T-helper 17 cell (primary cell): ENCODE measurements at places on chromosomes 12 and 14. TPM values are rescaled to one million over a fixed set of nuclear protein-coding genes. Genes with fewer than 3 reads are reported as not detected.

DNA sequence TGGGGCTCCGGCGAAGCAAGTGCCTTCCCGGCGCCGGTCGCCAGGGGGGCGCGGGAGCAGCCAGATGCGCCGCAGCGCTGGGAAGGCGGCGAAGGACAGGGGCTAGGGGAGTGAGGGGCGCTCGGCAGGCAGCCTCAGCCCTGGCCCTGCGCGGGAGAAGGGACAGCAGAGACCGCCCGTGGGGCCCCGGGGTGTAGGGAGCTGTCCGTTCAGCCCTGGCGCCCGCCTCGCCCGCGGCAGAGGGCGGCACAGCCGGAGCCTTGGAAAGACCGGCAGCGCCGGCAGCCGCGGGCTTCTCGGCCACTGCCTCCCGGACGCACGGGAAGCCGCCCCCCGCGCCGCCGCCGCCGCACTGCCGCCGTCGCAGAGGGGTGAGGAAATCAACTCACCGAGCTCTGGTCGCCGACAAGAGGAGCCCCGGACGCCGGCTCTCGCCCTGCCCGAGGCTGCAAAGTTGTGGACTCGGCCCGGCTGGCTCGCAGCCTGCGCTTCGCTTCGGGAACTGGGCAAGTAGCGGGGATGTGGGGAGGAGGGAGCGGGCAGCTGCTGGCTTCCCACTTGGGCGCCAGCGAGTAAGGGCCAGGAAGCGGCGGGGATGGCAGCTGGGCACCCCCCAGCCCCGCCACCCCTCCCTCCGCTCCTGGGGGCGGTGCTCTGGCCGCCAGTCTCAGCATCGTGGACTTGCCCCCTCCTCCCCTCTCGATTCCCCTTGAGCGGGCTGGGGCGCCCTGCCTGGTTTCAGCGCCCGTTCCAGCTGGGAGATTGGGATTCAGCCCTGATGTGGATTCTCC lies at the start of gene ZDHHC22:
TSS of gene ZDHHC22 (minus strand) at position 578 of the 791 bp plus-strand sequence. CDS start 2,053 bp downstream, outside the sequence.
- DNase-seq: no peak

- DNase-seq: no peak
These were observed 25.4 kb upstream of the PWP1 start for GRCh38 chr12:107660235-107660634.

- no peak for DNase-seq
These were observed 553 bp downstream of the CNPY2 start for GRCh38 chr12:56315249-56315621.

GRCh38 chr14:51516706-51517395 lies 134.9 kb upstream of the FRMD6 start:
- DNase-seq: no peak

DNA sequence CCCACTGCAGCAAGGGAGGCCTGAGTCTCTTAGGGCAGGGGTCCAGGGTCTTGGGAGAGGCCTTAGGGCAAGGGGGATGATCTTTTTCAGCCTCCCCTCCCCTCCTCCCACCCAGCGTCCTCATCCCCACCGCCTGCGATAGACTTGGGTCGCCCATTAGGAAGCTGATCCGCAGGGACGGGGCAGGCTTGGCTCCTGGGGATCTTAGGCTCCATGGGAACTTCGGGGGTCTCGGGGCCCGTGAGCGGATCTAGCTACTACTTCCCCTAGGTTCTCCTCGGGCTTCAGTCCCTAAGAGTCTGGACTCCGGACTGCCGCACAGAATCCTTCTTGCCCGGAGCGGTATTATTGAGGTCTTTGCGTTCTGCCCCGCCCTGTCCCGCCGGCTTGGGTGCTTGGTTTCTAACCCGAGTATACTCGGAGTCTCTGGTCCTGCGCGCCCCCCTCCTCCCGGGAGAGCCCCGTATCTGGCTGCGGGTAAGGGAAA lies 2.2 kb upstream of the PTHLH start:
- DNase-seq: no peak

DNA sequence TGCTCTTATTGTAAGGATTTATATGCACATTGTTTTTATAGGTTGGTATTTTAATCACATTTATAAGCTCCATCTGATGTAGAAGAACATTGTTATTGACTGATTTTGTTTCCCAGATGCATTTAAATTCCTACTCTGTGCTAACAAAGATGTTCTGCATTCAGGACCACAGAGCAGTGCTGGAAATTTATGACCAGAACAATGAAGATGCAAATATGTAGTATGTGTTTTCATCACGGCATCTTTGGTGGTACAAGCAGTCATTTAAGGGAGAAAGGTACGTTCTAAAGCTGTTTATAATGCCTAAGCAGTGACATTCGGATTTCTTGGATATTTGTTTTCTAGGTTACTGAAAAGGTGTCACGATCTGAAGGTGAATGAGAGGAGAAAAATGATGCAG lies 66.5 kb downstream of the TRIM9 start:
- DNase-seq: no peak

DNA sequence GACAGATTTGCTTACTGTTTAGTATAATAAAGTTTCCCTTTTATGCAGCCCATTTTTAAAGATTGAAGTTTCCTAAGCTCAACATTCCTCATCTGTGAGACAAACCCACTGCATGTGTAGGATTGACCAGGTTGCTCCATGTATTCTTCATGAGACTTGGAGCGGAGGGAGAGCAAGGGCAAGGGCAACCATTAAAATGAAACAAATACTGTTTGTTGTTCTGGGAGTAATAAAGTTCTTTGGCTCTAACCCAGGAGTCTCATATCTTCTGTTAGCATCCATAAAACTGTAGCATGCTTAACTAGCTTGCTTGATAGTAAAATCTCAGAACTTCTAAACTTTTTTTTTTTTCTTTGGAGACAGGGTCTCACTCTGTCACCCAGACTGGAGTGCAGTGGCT lies 74.2 kb downstream of the NTS start:
- no peak for DNase-seq

DNA sequence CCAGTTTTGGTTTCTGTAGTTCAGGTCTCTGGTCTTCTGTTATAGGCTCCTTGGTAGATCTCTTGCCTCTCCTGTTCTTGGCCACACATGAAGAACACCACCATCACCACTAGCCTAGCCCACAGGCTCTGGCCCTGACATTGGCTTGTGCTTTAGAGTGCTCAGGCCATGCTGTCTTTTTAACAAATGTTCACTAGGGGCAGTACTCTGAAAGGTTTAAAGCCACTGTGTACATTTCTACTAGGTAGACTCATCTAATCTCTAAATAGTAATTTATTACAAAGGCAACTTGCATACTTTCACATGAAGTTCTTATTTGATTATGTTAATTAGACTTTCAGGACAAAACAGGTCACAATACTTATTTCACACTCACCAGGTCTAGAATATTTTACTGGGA lies 38.3 kb downstream of the PDE6H start:
- DNase-seq: no peak

DNA sequence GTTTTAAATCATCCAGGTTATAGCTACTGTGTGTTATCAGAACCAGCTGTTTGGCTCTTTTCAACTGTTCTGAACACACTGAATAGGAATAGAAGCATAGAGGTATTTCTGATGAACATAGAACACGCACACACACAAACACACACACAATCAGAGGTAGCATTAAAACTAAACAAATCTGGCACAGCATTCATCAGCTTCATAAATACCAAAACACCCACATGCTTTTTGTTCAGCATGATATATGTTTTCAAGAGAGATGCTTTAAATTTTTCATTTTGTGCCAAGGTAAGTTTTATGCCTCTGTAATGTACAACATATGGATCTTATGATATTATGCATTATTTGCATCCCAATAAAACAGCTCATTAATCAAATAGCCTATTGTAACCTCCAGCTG lies 208.6 kb downstream of the GALC start:
- no peak for DNase-seq

- DNase-seq: no peak
These were observed 135.7 kb upstream of the PWP1 start for GRCh38 chr12:107549651-107550480.

DNA sequence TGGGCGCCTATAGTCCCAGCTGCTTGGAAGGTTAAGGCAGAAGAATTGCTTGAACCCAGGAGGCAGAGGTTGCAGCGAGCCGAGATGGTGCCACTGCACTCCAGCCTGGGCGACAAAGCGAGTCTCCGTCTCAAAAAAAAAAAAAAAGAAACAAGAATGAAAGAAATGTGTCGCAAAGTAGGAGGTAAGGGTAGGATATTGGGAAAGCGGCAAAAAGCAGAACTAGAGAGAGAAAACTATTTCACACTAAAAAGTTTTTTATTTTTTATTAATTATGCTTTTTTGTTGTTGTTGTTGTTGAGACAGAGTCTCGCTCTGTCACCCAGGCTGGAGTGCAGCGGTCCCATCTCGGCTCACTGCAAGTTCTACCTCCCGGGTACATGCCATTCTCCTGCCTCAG lies 17.7 kb downstream of the SBNO1 start:
- DNase-seq: no peak

Gene RASSF9
- total RNA-seq: not detected

Gene SALL2
- 1.9 TPM for total RNA-seq
